Kidney capillary endothelial cell (primary cell): ENCODE measurements at places on chromosomes 16 and 17.

DNA sequence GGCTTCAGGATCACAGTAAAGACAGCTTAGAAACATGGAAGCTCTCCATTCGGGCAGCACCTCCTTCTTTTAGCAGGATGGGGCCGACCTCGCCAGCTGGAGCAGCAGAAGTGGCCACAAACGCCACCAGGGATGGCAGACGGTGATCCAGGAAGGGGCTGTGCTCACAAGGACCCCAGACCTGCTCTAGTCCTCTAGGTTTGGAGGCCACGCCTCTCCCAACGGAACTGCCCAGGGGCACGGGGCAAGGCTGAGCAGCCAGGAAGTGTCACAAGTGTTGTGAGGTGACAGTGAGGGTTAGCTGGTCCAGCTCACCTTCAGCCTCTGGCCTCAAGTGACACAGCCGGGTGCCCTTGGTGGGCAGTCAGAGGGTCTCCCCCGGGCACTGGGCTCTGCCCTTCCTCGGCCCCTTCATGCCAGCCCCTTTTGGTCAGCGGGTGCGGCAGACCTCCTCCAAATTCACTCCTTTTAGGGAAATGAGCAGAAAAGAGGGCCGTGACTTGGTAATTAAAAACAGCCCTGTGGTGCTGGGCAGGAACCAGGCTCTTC is 20.4 kb downstream of the CEP295NL start:
- no peak for DNase-seq

GRCh38 chr17:50238601-50239280 is 35.5 kb upstream of the TMEM92 start:
- no peak for DNase-seq

DNA sequence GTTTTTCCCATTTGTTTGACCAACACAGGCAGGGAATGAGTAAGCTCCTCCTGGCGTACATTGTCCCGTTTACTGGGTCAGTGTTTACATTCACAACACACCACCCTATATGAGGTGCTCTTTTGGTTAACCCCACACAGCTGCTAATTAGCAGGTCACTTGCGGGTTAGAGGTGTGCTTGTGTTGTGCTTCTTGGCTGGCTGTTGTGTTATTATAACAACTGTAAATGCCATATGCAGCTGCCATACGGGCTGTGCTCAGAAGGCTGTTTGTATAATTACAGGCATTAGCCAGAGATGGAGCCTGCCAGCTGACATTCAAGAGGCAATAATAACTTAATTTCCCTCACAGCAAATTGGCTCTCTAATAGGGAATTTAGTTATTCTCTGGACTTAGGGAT is 205.1 kb upstream of the ELAC2 start:
- DNase-seq, result no peak

GRCh38 chr17:15883617-15884111 is 61.3 kb upstream of the ADORA2B start:
- no peak for DNase-seq

DNA sequence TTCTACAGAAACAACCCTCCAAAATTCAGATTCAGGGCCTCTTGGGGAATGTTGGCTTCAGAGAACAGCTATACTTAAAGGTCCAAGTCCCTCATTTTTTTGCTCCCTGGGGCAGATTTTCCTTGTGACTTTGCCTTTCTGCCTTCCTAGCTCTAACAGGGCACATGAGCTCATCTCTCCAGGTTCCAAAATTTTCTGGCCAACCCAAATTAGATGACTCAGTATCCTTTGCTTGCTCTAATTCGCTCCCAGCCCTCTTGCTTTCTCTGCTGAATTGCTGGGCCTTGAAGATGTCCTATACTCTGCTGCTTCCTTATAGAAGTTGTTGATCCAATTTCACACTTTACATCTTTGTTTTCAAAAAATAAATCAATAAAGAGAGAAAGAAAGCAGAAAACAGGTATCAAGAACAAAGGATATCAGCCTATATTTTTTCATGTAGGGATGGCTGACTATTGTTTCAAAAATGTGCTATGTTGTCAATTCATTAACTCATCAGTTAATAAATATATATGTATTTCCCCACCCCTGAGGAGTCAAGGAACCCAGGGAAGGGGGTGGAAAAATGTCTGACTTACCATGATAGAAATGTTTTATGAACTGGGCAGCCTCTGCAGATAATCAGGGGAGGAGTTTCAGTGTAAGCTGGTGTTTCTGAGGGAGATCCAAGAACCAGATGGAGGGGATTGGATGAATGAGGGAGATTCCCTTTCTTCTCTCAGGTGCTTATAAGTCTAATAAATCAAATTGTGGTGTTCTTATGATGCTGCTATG is 1.0 kb upstream of the KRTAP4-2 start:
- DNase-seq, result no peak
